ENCODE measurements at places on chromosomes 7 and 10. TPM values are rescaled to one million over a fixed set of nuclear protein-coding genes. Genes with fewer than 3 reads are reported as not detected.

DNA sequence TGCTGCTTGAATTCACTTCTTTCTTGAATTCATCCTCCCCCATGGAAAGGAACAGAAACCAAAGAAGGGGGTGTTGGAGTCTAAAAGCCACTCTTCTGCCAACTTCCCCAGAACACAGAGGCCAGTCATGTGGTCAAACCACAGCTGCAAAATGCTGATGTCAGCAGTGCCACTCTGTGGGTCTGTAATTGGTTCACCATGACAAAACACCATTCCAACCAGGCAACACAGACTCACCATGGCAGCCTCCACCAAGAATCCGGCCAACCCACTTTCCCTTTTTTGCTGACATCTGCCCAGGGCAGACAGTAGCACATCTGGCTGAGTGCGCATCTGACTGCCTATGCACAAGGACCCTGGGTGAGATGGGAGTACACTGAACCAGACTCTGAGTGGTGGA, 16.8 kb downstream of the OSBPL3 start:
- no peak for DNase-seq

DNA sequence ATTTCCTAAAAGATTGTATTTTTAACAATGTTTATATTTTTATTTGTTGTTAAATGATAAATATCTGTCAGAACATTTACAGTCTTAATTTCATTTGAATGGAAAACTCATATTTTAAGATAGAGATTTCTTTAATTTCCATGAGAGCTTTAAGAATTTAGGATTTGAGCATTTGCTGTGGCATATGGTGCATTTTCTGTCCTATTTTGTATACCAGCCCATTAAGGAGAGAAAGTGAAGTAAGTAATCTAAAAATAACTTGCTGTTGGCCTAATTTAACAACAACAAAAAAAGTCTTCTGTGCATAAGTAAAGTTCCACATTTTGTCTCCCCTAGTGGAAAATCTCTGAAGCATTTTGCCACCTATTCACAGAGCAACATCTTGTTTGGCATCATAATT, 190.9 kb upstream of the PPP1R3A start:
- DNase-seq: no peak

DNA sequence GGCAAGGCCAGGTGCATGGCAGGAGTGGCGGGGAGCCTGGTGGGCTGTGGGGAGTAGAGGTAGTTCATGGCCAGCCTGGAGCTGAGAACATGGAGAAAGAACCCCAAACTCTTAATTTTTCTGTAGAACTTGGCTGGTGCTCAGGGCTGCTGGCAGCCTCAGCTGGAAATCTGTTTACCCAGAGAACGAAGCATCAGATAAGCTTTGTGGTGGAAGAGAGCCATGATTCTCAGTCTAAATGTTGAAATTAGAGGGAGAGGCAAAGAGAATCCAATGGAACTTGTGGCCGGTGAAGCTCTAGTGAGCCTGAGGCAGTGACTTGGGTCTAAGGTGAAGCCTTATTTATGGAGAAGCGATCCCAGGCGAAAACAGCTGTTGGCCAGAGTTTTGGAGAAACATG, 126.4 kb downstream of the CCDC3 start:
- no peak for DNase-seq

DNA sequence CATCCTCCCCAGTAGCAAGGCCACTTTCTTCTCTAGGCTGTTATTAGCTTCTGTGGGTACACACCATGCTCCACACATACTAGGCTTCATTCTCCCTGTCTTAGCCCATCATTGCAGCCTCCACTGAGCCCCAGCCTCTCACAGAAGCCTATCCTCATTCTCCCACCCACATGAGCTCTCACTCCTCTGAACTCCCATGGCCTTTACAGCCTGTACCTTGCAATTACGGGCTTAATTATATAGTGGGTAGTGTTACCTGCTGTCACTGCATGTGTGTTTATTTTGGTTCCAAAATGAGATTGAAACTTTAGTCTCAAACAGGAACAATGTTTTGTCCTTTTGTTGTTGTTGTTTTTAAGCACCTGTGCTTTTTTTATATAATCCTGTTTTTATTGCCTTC, 460.0 kb downstream of the KCNMA1 start:
- DNase-seq: no peak

DNA sequence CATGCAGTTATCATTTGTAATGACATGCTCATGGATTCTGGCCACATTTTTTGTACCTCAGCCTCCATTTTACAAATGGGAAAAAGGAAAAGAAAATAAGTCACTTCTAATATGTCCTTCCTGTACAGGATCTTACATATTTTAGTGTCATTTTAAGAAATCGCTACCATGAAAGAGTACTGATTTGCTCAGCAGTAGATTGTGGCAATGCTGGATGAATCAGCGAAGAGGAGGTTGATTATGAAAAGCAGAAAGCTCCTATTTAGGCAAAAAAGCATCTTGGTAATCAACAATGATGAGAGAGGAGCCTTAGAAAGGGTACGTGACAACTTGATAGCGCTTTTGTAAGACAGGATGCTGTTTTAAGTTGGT, 522.9 kb downstream of the PARD3 start:
- no peak for DNase-seq

GRCh38 chr10:97128516-97129154, 57.1 kb downstream of the SLIT1 start:
- DNase-seq: no peak

DNA sequence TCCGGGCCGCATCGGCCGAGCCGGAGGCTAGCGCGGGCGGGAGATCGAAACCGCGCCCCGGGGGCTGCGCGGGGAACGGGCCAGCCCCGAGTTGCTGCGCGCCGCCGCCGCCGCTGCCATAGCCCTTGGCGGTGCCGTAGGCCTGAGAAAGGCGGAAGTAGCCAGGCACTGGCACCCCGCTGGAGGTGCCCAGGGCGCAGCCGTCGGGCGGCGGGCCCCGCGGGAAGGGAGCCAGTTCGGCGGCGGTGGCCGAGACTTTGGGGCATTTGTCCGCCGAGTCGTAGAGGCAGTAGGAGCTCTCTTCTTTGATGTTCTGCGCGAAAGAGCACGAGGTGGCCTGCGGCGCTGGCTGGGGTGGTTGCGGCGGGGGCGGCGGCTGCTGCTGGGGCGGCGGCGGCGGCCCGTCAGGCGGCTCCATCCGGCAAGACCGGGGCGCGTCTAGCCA, 587 bp downstream of the HOXA10 start:
- DNase-seq: no peak

GRCh38 chr10:111600772-111601171, 523.9 kb downstream of the ADRA2A start:
- DNase-seq: no peak

DNA sequence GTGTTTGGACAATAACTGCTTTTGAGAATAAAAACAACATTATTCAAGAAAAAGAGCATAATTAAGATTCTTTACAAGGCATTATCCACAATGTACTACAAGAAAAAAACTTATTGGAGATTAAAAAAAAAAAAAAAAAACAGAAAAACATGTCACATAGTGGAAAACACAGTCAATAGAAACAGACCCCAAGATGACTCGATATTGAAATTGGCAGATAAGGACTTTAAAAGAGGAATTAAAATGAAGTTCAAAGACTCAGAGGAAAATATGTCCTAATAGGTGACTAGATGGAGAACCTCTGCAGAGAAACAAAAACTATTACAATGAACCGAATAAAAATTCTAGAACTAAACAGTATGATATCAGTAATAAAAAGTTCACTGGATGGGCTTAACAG, 248.9 kb downstream of the CALN1 start:
- no peak for DNase-seq

DNA sequence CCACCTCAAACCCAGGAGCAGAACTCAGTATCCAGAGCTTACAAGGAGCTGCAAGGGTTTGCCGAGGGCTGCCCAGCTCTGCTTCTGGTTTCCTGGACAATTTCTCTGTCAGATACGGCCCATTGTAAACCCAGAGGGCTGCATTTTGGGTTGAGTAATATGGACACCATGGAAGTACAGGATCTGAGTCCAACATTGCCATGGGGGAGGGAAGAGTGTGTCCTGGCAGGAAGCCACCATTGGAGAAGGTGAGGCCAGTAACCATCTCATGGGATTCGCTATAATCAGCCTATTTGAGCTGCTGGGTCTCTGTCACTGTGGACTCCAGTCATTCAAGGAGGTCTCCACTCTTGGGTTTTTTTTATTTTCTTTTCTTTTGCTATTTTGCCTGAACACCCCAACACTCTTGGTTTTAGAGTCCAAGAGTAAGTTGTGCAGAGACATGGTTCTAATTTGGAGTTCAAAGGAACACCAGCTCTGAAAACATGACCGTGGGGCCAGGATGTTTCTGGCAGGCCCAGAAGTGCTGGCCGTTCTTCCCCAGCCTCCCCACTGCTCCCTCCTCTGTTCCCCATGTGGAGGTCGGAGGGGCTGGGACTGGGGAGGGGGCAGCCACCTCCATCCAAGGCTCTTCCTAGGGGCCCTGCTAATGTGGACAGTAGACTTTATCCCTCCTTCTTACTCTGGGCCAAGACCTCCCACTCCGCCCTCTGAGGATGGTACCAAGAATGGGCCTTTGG, 46.2 kb downstream of the CHST3 start:
- DNase-seq: no peak

GRCh38 chr10:8712656-8713055, 658.2 kb downstream of the GATA3 start:
- no peak for DNase-seq

DNA sequence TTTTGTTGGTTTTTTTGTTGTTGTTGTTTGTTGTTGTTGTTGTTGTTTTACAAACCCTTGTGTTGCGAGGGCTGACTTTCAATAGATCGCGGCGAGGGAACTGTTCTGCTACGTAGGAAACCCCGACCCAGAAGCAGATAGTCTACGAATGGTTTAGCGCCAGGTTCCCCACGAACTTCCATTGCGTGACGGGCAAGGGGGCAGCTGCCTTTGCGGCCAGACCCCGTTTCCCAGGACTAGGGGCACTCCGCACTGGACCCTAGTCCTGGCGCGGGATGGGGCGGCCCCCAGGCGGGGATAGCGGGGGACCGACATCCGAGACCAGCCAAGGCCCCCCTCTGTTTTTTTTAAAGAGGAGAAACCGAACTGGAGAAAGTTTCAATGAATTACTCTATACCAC, 119.6 kb downstream of the LRRTM3 start:
- DNase-seq: no peak

DNA sequence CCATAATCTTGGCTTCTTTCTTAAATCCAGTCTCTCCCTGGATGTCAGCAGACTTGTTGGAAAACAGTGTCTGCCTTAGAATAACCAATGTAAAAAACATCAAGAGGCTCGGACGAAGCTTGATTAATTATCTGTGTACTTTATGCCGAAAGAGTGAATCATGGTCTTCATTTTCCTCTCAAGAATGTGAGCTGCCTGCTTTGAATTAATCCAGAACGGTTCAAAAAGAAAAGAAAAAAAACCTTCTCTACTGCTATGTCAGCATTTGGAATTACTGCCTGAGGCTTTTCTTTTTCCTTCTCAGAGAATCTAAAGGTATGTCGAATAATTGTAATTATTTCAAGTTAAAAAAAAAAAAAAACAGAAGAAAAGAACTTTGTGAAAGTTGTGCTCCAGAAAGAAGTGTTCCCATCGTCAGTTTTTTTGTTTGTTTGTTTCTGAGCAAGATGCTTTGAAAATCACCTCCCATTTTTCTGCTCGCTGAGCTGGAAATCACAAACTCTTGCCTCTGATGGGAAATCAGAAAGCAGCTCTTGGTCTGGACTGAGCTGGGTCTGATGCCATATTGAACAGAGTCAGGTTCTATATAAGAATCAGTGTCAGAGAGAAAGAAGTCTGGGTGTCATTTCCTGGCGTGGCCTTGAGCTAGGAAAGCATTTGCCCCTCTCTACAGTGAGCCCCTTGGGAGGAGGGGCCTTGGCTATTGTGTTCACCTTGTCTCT, 20.2 kb downstream of the PLPP4 start:
- DNase-seq: no peak

DNA sequence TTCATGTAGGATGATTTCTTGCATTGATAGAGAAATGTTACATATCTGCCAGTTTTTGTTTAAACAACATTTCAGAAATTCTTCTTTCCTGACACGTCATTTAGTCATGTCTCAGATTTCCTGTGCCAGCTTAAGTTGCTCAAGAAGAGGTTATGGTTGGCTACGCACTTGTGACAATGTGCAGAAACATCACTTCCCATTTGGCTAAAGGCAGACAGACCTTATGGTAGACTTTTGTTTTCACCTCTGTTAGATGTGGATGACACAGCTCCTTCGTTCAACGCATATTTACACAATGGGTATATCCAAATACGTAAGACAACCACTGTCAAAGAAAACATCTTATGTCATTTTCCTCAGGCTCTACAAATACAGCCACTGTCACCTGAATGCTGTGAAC, 125.8 kb downstream of the DOCK4 start:
- peak; percentile 80 for DNase-seq

DNA sequence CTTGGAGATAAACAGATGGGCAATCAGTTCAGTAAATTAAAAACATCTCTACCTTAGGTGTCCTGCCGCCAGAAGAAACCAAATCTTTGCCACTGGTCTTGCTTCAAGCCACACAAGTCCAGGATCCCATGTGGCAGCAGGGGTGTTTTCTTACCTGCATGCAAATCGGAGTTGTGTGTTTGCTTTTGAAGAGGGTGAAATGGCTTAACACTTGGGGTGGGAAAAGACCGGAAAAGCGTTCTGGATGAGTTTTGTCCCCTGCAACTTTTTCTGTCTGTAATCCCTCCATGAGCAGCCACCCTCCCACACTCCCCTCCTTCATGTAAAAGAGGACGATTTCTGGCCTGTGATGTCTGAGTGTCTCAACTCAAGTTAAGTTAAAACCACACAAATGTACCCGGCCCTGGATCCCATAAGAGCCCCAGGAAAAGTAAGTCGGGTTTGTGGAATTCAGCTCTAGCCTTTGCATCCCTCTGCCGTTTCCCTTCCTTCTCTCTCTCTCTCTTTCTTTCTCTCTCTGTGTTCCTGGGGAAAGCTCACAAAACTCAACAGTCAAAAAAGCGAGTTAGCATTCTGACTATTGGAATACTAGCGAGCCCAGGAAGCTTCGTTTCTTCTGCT, 178.5 kb downstream of the TCF7L2 start:
- DNase-seq: no peak

DNA sequence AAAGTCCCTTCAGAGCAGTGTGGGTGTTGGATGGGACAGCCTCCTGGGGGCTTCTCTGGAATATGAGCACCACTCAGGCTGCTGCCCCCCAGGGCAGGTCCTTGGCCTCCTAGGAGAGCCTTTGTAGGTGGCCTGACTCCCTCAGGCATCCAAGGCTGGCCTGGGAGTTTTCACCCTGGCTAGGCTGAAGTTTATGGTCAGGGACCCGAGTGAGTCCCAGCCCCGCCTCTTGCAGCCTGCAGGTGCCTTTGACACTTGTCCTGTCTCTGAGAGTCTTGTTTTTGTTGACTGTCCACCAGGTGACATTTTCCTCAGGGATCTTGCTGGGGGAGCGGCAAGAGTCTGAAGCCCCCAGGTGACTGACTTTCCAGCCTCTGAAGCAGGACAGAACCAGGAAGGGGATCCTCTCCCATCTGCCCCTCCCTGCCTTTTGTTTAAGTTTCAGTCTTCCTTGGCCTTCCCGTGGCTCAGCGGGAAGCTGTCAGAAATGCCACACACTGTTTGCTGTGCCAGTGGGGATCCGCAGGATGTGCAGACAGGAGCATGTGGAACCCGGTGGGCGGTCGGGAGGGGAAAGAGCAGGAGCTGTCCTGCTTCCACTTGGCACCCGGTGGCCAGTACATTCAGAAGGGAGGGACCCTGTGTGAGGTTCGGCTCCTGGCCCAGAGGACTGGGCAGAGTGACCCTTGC, 59.5 kb downstream of the LRRC18 start:
- DNase-seq: no peak

Gene CLDN4
- total RNA-seq: 0.25 TPM

Gene TRIM50
- not detected for total RNA-seq

Gene NPC1L1
- total RNA-seq: not detected

Gene AOAH
- 0.51 TPM for total RNA-seq

Gene IQCE
- total RNA-seq: 5.9 TPM

Gene SMURF1
- 14.9 TPM for total RNA-seq
